Osteocyte (in vitro differentiated cells): ENCODE measurements at places on chromosomes 1 and 21.

GRCh38 chr1:161492827-161493226, 12.4 kb upstream of the FCGR2A start:
- H3K36me3 ChIP-seq: no peaks in the 10 kb centered on the region
- H3K4me3 ChIP-seq: no peak overlapping the region
- peaks cover 52% of the 10 kb centered on the region for H3K27me3 ChIP-seq

DNA sequence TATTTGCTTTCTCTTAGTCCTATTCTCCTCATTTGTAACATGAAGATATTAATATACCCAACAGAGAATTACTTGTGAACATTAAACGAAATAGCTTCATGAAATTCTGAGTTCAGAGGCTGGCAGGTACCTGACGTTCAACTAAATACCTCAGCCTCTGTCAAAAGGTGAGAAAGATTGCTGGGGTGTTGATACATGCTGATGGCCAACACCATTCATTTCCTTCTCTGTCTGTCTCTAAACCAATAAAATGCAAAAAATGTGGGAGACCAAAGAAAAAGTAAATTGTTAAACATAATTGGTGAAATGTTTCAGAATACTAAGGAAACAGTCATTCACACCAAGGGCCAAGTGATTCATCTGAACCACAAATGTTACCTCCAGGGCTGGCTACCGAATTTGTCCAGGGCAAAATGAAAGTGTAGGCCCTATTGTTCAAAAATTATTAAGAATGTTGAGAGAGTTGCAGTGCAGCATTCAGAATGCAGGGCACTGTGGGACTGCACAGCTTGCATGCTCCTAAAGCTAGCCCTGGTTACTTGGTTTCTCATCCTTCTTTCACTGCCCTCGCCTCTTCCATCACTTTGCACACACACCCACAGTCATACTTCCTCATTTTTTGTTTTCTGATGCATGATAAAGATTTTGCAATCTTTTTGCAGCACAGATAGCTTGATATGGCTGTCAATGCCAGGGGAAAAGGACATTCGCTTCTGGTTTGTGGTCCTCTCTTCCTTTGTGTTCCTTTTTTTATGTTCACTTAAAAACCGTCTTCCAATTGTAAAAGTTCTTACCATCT, 414.3 kb upstream of the NR5A2 start:
- no peak overlapping the region for H3K27ac ChIP-seq
- H3K4me1 ChIP-seq: peaks cover 8% of the 10 kb centered on the region
- DNase-seq: no peak
- no peaks in the 10 kb centered on the region for H3K36me3 ChIP-seq

DNA sequence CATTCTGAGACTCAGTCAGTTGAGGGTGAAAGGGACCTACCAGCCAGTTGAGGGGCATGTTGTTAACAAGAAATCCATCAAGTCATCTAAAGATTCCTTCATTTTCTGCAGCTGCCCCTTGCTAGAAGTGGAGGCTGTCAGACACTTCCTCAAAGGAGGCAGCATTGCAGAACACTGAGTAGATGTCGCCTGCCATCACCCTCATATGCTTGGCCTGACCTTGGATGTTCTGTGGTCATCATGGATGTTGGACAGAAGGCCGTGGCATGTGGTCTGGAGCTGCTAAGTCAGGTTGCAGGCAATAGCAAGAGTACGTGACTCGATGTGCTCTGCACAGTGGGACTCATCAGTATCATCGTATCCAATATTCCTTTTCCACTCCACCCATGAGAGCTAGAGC, 70.6 kb downstream of the GATAD2B start:
- H3K27me3 ChIP-seq: no peaks in the 10 kb centered on the region
- no peak overlapping the region for H3K27ac ChIP-seq
- peaks cover 19% of the 10 kb centered on the region for H3K36me3 ChIP-seq

GRCh38 chr1:247646867-247647266, 32.7 kb downstream of the OR13G1 start:
- H3K36me3 ChIP-seq: no peaks in the 10 kb centered on the region
- H3K4me1 ChIP-seq: no peaks in the 10 kb centered on the region

DNA sequence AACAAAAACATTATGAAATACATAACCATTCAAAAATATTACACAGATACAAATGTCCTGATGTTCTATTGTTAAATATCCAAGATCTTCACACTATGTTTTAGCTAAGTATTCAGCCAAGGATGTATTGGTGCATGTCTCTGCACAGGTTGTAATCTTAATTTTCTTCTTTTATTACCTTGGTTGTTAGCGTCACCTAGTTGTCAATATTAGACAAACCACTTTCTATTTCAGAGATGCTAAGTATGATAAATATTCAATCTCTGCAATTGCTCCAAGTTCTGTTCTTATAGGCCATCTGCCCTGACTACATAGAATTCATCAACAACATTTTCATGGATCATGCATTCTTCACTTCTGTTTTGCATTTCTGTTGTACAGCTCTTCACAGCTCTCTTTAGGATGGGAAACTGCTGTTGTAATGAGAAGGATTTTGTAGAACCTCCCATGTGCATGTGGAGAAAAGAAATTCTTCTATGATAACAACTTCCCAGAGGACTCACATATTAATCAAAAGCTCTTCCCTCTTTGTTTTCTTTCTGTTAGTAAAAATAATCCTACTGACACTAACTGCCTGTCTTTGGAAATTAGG, 380.1 kb downstream of the NUF2 start:
- no peaks in the 10 kb centered on the region for H3K27me3 ChIP-seq
- no peak overlapping the region for H3K27ac ChIP-seq
- no peaks in the 10 kb centered on the region for H3K4me1 ChIP-seq
- no peak overlapping the region for H3K4me3 ChIP-seq
